ENCODE measurements at places on chromosomes 4 and X.

DNA sequence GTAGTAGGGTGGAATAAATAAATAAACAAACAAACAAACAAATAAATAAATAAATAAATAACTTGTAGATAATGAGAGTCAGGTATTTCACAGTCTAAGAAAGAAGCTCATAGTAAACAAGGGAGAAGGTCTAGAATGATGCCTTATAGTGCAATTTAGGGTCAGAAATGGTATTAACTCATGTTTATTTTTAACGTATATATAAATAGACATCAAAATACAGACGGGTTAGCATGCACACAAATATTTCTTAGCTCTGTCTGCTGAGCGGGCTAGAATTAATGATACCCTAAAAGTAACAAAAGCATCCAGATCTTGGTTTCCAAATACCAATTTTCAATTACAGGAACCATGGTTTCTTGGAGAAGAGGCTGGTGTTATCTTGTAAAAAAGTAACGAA lies 16.6 kb downstream of the PFKFB1 start:
- no peak for DNase-seq

DNA sequence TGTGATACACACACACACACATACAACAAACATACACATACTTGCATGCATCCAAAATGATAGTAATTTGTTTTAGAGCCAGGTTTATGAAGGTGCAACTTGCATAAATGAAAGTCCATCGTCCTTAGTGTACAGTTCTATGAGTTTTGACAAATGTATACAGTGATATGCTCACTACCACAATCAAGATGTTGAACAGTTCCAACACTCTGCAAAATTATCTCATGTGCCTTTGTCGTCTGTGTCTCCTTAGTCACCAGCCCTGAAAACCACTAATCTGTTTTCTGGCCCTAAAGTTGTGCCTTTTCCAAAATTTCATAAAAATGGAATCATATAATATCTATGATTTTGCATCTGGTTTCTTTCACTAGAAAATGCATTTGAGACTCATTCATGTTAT lies 67.8 kb upstream of the ANXA3 start:
- no peak for DNase-seq

- DNase-seq: no peak
These were observed 103.2 kb upstream of the PDE5A start for GRCh38 chr4:119731778-119732177.

- DNase-seq: no peak
These were observed 240.8 kb upstream of the ANXA3 start for GRCh38 chr4:78310740-78311115.

DNA sequence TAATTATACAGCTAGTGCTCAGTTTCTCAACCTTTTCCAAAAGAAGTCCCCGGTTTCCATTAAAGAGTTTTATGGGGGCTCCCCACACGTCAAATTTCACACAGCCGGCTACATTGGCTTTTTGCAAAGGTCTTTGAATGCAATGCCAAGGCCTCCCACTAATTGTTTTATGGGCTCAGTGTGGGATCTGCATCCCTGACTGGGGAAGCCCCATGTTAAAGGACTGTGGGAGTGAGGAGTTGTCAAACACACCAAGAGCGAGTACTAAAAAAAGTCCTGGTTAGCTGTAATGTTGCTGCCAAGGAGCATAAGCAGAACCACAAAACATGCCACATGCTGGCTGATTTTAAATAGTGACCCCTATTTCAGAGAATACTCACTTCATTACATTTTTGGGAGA lies 162.6 kb downstream of the BMPR1B start:
- no peak for DNase-seq

- DNase-seq: no peak
These were observed 32.8 kb upstream of the RELL1 start for GRCh38 chr4:37719021-37719420.

GRCh38 chr4:131430302-131430701 lies 1718.8 kb upstream of the PCDH10 start:
- DNase-seq: no peak

DNA sequence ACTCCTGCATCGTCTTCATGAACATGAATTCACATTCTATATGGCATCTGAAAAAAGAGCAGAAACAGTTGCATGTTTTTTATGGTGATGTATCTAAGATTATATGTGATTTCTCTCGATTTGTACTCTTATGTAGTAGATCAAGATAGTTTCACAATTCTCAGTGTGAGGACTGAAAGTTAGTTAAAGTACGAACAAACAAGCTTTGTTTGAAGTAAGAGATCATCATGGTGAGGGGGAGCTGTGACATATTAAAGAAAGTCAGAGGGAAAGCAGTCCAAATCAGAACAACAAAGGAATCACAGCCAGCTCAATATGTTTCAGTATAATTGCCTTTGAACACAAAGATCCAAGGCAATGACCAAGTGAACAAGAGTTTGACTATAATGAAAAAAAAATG lies 1140.6 kb downstream of the SH3BGRL start:
- no peak for DNase-seq

DNA sequence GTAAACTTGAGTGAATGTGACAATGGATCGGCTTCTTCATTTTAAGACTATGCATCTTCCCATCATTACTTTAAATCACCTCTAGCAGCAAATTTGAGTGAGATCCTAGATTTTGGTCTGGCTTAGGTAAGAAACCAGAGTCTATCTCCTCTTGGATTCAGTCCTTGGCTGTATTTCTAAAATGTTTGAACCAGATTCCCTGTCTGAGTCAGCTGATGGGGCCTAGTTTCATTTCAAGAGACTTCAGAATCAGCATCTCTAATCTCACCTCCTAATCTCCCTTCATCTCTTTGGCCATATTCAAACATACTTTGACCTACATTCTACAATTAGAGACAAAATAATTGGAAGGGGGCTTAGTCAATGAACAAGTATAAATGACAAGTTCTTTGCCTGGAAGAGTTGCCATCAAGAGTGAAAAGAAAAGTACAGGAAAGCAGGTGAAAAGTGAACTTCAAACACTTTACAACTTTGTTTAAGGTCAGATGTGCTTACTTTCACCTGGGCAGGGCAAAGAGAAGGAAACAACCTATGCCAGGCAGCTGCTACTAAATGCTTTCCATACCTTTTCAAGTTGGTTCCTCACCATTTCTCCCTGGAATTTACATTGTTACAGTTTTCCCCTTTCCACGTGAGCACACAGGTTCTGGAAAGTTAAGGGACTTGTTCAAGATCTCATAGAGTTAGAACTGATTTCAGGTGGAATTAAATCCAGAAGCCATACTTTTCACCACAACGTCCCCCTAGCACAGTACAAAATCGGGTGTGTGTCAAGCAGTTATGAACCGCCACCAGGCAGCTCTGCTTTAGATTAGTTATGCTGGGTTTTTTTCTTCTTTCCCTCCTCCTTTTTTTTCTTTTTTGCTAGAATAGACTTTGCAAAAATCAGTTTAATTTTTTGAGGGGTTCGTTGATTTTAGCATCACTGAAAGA lies 30.7 kb upstream of the PITX2 start:
- DNase-seq: no peak

DNA sequence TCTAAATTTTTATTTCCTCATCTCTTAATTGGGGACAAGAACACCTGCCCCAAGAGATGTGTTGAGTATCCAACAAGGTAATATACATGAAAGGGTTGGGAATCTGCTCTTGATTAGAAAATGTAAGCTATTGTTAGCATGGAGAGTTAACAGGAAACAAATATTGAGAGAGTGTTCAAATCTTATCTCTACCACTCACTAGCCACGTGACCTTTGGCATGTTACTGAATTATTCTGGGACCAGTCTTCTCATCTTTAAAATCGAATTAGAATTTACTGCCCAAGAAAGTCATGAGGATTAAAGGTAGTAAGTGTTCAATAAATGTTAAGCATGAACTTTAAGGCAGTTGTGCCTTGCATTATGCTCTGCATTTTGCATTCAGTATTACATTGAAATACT lies 184.7 kb downstream of the MID1IP1 start:
- no peak for DNase-seq

DNA sequence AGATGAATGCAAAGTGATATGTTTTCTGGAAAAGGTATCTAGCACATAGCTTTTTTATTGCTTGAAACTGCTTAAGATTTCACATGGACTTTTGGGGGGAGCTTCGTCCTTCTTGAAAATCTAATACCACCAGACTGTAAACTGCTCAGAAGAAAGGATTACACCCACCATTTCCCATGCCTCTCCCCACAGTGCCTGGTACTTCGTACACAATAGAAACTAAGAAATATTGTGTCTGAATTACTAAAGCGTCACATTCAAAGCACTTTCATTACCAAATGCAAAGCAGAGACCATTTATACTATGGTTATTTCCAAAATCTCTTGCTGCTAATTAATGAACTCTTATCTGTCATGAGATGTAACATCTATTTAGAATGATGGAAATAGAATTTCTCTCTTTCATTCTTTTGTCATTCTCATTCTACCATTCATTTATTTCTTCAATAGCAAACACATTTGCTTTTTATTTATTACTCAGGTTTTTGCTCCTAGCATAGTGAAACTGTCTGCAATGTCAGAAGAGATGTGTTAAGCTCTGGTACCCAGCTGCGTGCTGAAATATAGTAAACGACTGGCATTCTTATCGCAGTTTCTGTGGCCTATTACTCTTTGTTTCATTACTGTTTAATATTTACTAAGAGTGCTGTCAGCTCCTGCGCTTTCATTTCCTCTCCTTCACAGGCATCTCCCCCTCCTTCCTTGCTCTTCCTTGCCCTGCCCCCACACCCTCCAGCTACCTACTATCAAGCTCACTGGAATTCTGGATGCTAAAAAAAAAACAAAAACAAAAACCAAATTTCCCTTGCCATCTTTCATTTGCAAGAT lies 51.4 kb upstream of the RAPGEF2 start:
- DNase-seq: no peak

GRCh38 chrX:476724-477075 lies 90.0 kb upstream of the PPP2R3B start:
- DNase-seq: no peak

GRCh38 chr4:876780-877179 lies 50.9 kb upstream of the CPLX1 start:
- no peak for DNase-seq

DNA sequence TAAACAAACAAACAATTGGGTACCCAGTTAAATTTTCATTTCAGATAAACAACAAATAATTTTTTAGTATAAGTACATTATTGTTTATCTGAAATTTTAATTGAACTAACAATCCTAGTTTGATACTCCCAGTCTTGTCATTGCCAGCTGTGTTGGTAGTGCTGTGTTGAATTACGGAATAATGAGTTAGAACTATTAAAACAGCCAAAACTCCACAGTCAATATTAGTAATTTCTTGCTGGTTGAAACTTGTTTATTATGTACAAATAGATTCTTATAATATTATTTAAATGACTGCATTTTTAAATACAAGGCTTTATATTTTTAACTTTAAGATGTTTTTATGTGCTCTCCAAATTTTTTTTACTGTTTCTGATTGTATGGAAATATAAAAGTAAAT lies 2.9 kb downstream of the CXCL8 start:
- DNase-seq: no peak

- no peak for DNase-seq
These were observed 1.2 kb downstream of the ATP10D start for GRCh38 chr4:47486231-47486673.

DNA sequence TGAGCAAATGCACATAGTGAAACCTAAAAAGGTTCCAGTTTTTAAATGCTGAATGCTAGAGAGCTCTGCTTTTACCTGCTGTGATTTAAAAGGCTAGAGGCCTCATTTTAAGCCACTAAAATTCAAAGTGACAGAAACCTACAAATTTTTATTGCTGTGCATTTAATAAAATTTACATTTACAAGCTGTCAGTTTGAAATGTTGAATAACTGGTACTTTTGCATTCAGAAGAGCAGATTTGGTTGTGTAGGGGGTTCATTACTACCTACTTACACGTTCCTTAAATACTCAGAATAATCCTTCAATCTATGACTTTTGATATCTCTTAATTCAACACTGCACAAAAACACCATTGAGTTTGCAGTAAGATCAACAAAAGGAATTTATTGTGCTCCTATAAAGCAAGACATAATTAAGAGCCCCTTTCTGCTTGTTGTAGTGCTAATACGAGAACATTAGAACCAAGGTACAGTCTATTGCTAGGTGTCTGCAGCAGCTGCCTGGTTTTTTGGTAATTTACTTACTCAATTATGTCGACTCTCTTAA lies 27.9 kb downstream of the NKX3-2 start:
- no peak for DNase-seq

DNA sequence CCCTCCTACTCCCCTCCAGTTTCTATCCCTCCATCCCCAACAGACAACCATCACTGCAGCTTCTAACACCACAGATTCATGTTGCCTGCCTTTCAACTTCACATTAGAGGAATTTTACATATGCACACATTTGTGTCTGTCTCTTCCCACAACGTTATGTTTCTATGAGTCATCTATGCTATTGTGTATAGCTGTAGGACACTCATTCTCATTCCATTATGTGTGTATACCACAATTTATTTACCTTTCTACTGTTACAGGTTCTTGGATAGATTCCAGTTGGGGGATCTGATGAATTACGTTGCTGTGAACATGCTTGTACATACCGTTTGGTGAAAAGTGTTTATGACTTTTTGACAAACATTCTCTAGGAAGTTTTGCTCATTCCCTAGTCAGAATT lies 58.8 kb upstream of the TRPC3 start:
- DNase-seq: no peak

GRCh38 chrX:31039327-31039711 lies 32.5 kb downstream of the FTHL17 start:
- no peak for DNase-seq

- no peak for DNase-seq
These were observed 17.5 kb downstream of the ARSJ start for GRCh38 chr4:113962016-113962347.

GRCh38 chr4:114286262-114286810 lies 306.9 kb upstream of the ARSJ start:
- peak; percentile 40 for DNase-seq

GRCh38 chrX:71225009-71225408 lies 2.0 kb downstream of the GJB1 start:
- DNase-seq: no peak

- peak; percentile 5 for DNase-seq
These were observed 3.3 kb upstream of the MYOZ2 start for GRCh38 chr4:119132306-119132705.

- DNase-seq: no peak
These were observed 100.0 kb downstream of the ADAMTS3 start for GRCh38 chr4:72468904-72469502.

GRCh38 chr4:122305853-122306252 lies 73.0 kb upstream of the ADAD1 start:
- no peak for DNase-seq

DNA sequence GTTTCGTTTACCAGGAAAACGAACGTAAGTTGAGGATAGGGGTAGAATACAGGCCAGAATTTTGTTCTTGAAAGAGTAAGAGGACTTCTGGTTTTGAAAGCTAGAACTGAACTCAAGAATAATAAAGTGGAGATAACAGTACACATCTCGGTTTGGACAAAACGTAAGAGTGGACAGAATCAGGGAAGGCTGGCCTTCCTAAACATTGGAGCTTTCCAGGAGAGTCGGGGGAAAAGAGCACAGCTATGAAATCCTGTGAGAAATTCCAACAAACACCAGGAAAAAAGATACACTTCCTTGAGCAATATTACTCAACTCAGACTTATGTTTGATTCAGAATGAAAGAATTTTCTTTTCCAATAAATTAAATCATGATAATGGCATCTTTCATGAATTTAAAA lies 1.2 kb downstream of the CTSO start:
- DNase-seq: no peak

GRCh38 chrX:136176399-136176825 lies 29.1 kb downstream of the FHL1 start:
- peak; percentile 64 for DNase-seq

GRCh38 chrX:112642349-112642748 lies 37.4 kb downstream of the LHFPL1 start:
- no peak for DNase-seq

- DNase-seq: no peak
These were observed 54.6 kb upstream of the ATP8A1 start for GRCh38 chr4:42711496-42711895.

GRCh38 chr4:168514249-168514852 lies 17.5 kb downstream of the PALLD start:
- DNase-seq: no peak
